ENCODE measurements at places on chromosomes 6 and 20.

DNA sequence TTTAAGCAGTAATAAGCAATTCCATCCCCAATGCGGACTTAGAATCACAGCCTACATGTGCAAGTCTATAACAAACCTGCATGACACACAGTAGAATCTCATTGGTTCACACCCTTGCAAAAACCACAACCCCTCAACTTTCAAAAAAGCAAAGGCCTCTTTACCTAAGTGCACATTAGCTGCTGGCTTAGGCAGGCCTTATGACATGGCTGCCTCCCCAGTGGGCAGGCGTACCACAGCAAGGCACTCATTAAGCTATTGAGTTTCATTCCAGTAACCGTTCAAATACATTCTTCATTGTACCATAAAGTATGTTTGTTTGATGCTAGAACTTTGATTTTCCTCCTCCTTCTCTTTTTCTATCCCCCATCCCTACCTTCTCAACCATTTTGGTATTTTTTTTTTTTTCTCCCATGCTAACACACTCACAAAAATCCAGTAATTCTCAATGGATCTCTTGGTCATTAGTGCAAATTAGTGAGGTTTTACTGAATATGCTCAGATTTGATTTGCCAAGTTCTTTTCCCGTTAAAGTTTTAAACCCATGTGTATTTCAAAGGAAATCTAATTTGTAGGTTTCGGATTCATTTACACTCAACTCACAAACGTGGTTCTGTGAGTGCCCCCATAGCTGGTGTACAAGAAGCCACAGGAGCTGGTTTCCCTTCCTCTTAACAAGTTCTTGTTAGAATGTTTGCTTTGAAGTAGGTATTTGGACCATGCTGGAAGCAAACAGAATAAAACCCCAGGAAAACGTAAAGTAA, 460.4 kb upstream of the RUNX2 start:
- DNase-seq = no peak

- no peak for DNase-seq
These were observed 196.5 kb upstream of the IRAK1BP1 start for GRCh38 chr6:78670802-78671201.

GRCh38 chr6:34159844-34160243, 14.0 kb upstream of the GRM4 start:
- no peak for DNase-seq

GRCh38 chr20:17828598-17829144, 128.9 kb downstream of the BANF2 start:
- no peak for DNase-seq

- DNase-seq = no peak
These were observed 228.5 kb downstream of the SLC24A3 start for GRCh38 chr20:19440660-19441527.

DNA sequence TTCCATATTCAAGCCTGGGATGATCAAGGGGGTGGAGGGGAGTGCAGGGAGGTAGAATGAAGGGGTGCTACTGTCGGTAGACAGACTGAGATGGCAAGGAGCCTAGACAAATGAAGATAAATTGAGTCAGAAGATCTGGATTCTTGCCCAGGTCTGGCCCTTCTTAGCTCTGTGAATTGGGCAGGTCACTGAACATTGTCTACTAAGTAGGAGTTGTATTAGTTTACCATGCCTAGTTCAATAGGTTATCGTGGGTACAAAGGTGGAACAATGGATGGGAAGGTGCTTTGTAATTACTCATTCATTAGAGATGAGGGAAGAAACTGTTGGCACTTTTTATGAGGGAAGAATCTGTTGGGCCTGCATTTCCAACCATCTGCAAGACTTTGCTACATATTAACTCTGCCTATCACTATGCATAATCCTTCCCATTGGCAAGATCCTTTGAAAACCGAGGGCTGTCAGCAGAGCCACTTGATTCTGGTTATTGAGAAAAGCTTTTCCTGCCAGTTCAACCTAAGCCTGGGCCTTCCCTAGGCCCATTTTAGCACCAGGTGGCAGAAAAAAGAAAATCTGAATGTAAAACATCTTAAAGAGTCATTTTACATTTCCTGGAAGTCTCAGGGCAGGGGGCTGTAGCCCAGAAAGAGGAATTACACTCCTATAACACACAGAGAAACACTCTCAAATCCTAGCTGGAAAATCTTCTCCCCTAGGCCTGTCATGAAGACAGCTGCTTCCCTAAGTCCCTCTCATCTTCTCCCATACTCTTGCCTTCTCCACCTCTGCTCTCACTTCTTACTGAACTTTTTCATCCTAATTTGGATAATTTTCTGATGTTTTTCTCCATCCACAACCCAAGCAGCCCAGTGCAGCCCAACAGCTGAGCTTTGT, 103.5 kb downstream of the CD24 start:
- no peak for DNase-seq

GRCh38 chr6:34360556-34360955, 31.9 kb downstream of the NUDT3 start:
- DNase-seq = no peak

DNA sequence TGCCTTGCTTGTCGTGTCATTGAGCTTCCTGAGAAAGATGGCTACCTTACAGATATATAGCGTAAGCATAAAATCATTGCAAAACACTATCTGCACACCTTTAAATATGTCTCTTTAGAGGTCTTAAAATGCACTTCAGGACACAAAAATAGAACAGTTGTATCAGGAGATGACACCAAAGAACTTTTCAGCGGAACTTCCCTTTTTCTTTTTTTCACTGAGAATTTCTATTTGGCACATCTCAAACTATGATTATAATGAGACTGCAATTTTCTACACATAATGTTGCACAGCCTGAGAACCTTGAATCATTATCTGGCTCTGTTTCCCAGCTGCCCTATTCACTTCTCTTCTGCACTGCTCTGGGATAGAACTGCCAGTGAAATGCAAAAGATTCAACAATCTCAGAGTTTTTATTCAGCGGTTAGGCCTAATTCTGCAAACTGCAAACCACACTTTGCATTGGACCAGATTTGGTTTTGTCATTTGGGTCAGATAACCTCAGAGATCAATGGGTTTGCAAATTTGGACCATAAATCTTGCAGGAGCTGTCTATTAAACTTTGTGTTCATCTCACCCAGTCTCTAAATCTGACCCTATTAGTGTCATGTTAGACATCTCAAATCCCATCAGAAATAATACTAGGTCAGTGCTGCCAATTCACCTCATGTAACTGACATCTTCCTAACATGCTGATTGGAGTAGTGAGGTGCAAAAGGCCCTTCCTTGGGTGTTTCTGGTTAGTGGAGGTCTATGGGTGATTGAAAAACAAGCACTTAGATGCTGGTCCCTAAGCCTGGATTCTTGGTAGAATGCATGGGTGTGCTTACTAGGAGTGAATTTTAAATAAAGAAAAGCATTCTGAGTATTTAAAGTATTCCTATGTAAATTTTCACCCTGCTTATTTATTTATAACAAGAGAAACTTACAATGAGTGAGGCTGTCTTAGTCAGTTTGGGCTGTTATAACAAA, 382.7 kb downstream of the UTRN start:
- no peak for DNase-seq

DNA sequence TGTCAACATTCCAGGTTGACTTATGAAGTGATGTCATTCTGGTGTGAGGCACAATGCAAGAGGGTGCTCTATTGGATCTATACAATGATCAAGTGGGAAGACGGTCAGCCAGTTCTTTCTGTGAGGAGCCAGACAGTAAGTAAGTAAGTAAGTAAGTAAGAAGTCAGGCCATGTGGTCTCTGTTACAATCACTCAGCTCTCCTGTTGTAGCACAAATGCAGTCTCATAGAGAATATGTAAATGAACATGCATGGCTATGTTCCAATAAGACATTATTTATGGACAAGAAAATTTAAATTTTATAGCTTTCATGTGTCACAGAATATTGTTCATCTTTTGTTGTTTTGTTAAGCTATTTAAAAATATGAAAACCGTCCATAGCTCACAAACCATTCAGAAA, 399.7 kb downstream of the BTBD3 start:
- no peak for DNase-seq

DNA sequence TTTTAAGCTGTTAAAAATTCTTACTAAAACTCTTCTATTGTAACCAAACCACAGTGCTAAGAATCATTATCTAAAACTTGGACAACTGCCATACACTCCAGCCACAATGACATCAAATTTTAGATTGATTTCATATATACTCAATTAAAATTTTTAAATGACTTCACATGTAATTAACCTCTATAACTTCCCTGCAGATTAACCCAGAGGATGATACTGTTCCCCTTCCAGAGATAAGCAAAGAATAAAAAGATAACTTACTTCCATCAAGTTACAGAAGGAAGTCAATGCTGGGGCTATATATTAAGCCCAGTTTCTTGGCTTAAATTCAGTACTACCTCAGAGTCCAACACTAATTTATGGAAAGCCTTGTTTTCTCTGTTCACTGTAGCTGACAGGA, 71.3 kb downstream of the ARHGAP18 start:
- no peak for DNase-seq

GRCh38 chr6:44257025-44257752, at the start of gene SLC35B2:
Gene SLC35B2, minus strand, starts transcription at chr6:44257528. Its CDS starts 118 bp downstream, at chr6:44257410.
- DNase-seq = peak; percentile 52

- DNase-seq = no peak
These were observed 69.6 kb upstream of the ARMC2 start for GRCh38 chr6:108778421-108779186.

GRCh38 chr20:52047811-52048764, 143.5 kb downstream of the ZFP64 start:
- no peak for DNase-seq
